Activated naive CD4-positive, alpha-beta T cell treated with anti-CD3 and anti-CD28 coated beads for 36 hours (primary cell): ENCODE measurements at places on chromosomes 2 and 18. TPM values are rescaled to one million over a fixed set of nuclear protein-coding genes. Genes with fewer than 3 reads are reported as not detected.
A peak's percentile ranks its signal among the peaks of the same experiment; 100 is the strongest.

DNA sequence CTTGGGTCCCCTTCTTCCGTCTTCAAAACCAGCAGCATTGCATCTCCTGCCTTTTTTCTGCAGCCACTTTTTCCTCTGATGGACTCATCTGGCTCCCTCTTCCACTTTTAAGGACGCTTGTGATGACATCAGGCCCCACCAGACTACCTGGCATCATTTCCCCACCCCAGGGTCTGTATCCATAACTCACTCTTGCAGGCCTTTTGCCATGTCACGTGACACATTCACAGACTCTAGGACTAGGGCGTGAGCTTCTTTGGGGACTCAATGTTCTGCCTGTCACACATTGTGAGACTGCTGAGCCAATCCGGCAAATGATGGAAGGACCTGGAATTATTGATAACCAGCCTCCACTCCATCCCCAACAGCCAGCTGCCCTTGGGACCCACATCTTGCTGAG lies 23.6 kb downstream of the NPPC start:
- no peaks in the 10 kb centered on the region for H3K27me3 ChIP-seq
- no peak for DNase-seq
- H3K36me3 ChIP-seq: no peaks in the 10 kb centered on the region
- H3K4me3 ChIP-seq: no peak overlapping the region

- H3K4me1 ChIP-seq: no peaks in the 10 kb centered on the region
- no peaks in the 10 kb centered on the region for H3K27me3 ChIP-seq
- no peaks in the 10 kb centered on the region for H3K36me3 ChIP-seq
- H3K4me3 ChIP-seq: no peak overlapping the region
- H3K27ac ChIP-seq: no peak overlapping the region
Measured at GRCh38 chr18:75377926-75378325, 49.6 kb downstream of the SMIM21 start.

GRCh38 chr2:177396703-177397460 lies 4.3 kb downstream of the AGPS start:
- no peak overlapping the region for H3K4me3 ChIP-seq
- peaks cover 16% of the 10 kb centered on the region for H3K36me3 ChIP-seq
- no peak overlapping the region for H3K27ac ChIP-seq

DNA sequence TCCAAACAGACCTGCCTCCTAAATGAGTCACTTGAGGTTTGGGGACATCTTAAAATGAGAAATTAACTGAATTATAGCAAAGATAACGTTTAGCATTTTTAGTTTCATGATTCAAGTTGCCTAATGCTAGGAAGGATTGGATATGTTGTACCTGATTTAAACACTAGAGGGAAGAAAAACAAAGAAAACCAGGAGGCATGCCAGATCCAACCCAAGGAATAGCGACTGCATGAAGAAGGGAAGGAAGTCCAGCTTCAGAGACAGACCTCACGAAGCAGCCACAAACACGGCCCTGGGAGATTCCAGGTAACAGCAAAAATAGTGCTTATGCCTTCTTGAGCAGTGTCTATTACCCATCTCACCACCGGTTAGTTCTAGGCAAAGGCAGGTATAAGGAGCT lies 499.9 kb upstream of the SPHKAP start:
- H3K4me1 ChIP-seq: no peaks in the 10 kb centered on the region
- H3K27ac ChIP-seq: no peak overlapping the region
- DNase-seq: no peak
- no peaks in the 10 kb centered on the region for H3K27me3 ChIP-seq
- H3K36me3 ChIP-seq: no peaks in the 10 kb centered on the region

DNA sequence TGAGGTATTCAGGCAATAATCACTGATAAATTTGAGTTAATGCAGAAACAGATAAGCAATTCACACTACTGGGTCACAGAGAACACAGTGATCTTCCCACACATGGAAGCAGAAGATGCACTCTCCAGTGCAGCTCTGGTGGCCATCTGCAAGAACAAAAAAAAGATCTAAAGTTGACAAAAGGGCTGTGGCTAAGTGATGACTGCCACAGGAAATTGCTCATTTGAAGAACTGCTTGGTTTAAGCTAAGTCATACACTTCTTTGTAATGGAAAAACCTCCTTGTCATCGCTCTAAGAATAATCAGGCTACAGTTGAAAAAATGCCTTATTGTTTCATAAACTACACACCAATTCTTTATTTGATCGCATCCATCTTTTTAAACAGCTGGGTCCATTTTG lies 115.1 kb downstream of the DTNB start:
- H3K4me1 ChIP-seq: peaks cover 52% of the 10 kb centered on the region
- H3K27ac ChIP-seq: peak overlapping the region; percentile 35
- no peaks in the 10 kb centered on the region for H3K27me3 ChIP-seq
- DNase-seq: peak; percentile 58

GRCh38 chr2:1306014-1306686 lies 107.1 kb upstream of the TPO start:
- H3K36me3 ChIP-seq: no peaks in the 10 kb centered on the region
- peaks cover 2% of the 10 kb centered on the region for H3K27me3 ChIP-seq
- H3K4me3 ChIP-seq: no peak overlapping the region

Gene UPP2
- not detected for total RNA-seq

Gene EVX2
- not detected for total RNA-seq
